HepG2 (cell line): ENCODE measurements at places on chromosomes 5 and 9. TPM values are rescaled to one million over a fixed set of nuclear protein-coding genes. Genes with fewer than 3 reads are reported as not detected.

GRCh38 chr5:93673316-93673954, 68.0 kb downstream of the POU5F2 start:
- no peaks in the 10 kb centered on the region for H3K27me3 ChIP-seq
- no peak for DNase-seq
- no peak overlapping the region for H3K27ac ChIP-seq
- H3K36me3 ChIP-seq = no peaks in the 10 kb centered on the region

- H3K27me3 ChIP-seq = no peaks in the 10 kb centered on the region
- no peaks in the 10 kb centered on the region for H3K4me1 ChIP-seq
- DNase-seq = no peak
- no peak overlapping the region for H3K4me3 ChIP-seq
- H3K36me3 ChIP-seq = no peaks in the 10 kb centered on the region
- H3K27ac ChIP-seq = no peak overlapping the region
Observed at GRCh38 chr5:153598099-153598498, 107.6 kb downstream of the GRIA1 start.

DNA sequence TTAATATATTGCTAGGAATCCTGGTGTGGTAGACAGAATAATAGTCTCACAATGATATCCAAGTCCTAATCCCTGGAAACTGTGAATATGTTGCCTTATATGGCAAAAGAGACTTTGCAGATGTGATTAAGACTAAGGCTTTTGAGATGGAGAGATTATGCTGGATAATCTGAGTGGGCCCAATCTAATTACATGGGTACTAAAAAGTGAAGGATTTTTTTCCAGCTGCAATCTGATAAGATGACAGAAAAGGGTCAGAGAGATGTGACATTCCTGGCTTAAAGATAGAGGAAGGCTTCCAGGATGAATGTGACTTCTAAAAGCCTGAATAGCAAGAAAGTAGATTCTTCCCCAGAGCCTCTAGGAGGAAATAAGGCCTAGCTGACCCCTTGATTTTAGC, 80.7 kb upstream of the MPDZ start:
- H3K4me1 ChIP-seq = no peaks in the 10 kb centered on the region
- H3K36me3 ChIP-seq = no peaks in the 10 kb centered on the region
- H3K4me3 ChIP-seq = no peak overlapping the region

DNA sequence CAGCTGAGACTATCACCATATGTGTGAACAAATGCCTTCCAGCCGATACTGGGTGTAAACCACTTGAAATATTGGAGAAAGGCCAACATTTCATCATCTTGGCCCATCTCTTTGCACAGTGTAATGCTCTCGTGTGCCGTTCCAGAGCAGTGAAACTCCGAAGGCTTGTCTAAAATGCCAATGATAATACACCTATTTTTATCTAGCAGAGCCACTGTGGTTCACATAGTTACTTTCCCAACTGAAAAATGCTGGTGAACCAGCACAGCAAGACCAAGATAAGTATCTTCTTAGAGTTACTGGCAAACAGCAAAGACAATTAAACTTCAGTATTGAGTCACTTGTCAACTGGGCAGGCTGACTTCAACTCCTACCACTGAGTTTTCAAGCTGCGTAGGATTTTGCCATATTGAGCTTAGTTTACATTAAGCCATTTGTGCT, 379.9 kb upstream of the ACTBL2 start:
- H3K27ac ChIP-seq = no peak overlapping the region
- H3K36me3 ChIP-seq = no peaks in the 10 kb centered on the region
- no peaks in the 10 kb centered on the region for H3K4me1 ChIP-seq
- no peak for DNase-seq
- no peaks in the 10 kb centered on the region for H3K27me3 ChIP-seq

DNA sequence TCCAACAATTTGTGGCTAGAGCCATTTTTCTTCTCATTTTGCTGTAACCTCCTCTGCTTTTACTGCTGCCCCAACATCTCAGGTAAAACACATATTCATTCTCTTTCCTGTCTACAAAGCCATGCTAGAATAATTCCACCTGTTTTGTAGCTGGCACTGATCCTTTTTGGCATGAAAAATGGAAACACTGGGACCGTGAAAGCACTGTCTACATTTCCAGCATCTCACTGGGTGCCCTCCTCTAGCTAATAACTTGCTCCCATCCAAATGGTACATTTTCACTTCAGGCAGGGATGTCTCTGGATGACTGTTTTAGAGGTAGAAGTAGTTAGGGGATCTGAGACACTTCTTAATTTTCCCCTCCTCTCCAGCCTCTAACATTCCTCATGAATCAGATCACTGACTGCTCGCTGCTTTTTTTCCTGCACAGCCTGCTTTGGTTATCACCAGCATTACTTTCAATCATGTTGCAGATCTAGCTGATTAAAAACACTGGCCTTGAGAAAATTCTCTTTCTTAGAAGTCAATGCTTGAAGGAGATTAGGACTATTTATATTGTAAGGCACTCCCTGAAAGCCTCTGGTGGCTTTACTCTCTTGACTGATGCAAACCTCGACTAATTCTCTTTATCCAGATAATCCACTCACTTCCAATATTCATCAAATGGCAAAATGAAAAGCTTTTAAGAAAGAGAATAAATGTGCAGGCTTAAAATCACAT, 1312.6 kb upstream of the DMAC1 start:
- DNase-seq = no peak
- H3K36me3 ChIP-seq = no peaks in the 10 kb centered on the region
- no peaks in the 10 kb centered on the region for H3K4me1 ChIP-seq
- H3K27ac ChIP-seq = no peak overlapping the region
- H3K27me3 ChIP-seq = no peaks in the 10 kb centered on the region

DNA sequence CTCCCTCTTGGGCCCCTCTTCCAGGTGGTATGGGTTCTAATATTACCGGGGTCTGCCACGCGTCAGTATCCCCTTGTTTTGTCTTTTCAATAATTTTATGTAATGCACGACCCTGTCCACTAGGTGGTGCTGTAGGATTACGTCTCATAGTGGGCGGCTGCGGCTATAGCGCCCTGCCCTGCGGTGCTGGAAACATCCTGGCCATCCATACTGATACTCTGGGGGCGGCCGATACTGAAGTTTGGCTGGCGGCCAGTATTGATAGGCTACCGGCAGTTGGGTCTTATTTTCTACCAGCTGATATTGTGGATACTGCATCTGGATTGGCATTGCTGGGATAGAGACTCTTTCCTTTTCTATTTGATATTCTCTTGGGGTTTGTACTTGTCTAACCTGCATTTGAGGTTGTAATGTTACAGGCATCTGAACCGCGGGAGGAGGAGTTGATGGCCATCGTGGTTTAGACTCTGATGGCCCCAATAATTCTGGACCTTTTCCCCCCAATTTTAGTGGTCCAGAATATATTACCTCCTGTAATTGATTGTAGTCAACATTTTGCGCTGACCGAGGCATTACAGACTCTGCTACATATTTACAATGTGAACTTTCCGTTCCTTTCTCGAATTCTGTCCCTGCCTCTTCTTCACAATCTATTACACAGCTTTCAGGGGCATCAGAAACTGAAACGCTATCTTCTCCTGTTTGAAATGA, 3.3 kb upstream of the TMEM141 start:
- H3K27ac ChIP-seq = peak overlapping the region; percentile 91
- H3K36me3 ChIP-seq = no peaks in the 10 kb centered on the region
- peak overlapping the region; percentile 57 for H3K4me3 ChIP-seq
- peak; percentile 81 for DNase-seq
- peaks cover 82% of the 10 kb centered on the region for H3K4me1 ChIP-seq

DNA sequence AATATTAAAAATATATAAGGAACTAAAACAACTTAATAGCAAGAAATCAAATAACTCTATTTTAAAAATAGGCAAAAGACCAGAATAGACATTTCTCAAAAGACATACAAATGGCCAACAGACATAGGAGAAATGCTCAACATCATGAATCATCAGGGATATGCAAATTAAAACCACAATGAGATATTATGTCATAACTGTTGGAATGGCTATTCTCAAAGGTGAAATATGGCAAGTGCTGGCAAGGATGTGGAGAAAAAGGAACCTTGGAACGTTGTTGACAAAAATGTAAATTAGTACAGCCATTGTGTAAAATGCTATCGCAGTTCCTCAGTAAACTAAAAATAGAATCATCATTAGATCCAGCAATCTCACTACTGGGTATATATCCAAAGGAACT, 468.5 kb downstream of the NFIB start:
- no peak for DNase-seq
- no peak overlapping the region for H3K27ac ChIP-seq
- no peaks in the 10 kb centered on the region for H3K36me3 ChIP-seq
- no peaks in the 10 kb centered on the region for H3K27me3 ChIP-seq
- no peak overlapping the region for H3K4me3 ChIP-seq

- 0 out of 2 replicates have a peak, but pooled peaks cover 1% of the 10 kb centered on the region for H3K27me3 ChIP-seq
- no peak for DNase-seq
- H3K36me3 ChIP-seq = no peaks in the 10 kb centered on the region
- H3K27ac ChIP-seq = no peak overlapping the region
Observed at GRCh38 chr9:98339987-98340800, 84.7 kb upstream of the TBC1D2 start.

- H3K4me1 ChIP-seq = 0 out of 2 replicates have a peak, but pooled peaks cover under 1% of the 10 kb centered on the region
- H3K27ac ChIP-seq = no peak overlapping the region
- no peaks in the 10 kb centered on the region for H3K36me3 ChIP-seq
- H3K4me3 ChIP-seq = no peak overlapping the region
- no peak for DNase-seq
Observed at GRCh38 chr9:124803911-124804310, 27.0 kb downstream of the OLFML2A start.

DNA sequence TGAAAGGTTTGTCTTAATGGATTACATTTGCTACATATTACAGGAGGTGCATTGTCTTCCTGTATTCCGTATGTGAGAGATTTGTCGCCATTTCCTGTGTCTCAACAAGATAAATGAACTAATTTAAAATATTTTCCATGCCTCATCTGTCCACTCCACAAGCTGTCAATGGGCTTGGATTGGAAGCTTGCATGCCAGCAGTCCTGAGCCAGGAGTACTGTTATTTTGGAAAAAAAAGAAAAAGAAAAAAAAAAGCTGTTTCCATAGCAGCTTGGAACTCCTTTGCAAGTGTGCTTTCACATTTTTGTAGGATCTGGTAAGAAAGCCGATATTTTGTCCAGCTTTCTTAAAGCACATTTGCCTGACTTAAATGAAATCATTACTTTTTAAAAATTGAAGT, 330.8 kb downstream of the KDM4C start:
- H3K27me3 ChIP-seq = no peaks in the 10 kb centered on the region
- no peak overlapping the region for H3K4me3 ChIP-seq
- no peak for DNase-seq

GRCh38 chr5:81893961-81894360, 77.9 kb upstream of the ATG10 start:
- H3K4me3 ChIP-seq = no peak overlapping the region
- no peak overlapping the region for H3K27ac ChIP-seq
- no peaks in the 10 kb centered on the region for H3K36me3 ChIP-seq

DNA sequence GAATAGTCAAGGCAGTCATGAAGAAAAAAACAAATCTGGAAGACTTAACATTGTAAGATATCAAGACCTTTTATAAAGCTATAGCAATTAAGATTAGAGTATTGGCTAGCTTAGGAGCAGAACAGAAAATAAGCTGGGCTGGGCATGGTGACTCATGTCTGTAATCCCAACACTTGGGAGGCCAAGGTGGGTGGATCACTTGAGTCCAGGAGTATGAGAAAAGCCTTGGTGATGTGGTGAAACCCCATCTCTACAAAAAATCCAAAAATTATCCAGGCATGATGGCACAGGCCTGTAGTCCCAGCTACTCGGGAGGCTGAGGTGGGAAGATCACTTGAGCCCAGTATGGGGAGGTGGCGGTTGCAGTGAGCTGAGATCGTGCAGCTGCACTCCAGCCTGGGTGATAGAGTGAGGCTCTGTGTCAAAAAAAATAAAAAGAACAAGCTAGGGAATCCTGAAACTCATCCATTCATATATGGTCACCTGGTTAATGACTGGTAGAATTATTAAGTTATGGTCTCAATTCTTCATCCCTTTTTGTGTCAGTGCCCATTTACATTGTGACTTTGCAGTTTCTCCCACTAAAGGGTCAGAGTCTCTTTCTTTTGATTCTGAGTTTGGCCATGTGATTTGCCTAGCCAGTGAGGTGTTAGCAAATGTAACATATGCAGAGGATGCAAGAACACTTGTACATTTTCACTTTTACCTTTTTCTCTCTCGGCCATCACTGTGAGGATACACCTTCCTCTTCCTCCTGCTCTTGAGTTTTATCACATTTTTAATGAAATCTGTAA, 144.6 kb upstream of the SGCD start:
- no peaks in the 10 kb centered on the region for H3K4me1 ChIP-seq
- no peaks in the 10 kb centered on the region for H3K36me3 ChIP-seq
- no peaks in the 10 kb centered on the region for H3K27me3 ChIP-seq
- H3K27ac ChIP-seq = no peak overlapping the region
- H3K4me3 ChIP-seq = no peak overlapping the region

- 0 out of 3 replicates have a peak, but pooled peaks cover 7% of the 10 kb centered on the region for H3K27me3 ChIP-seq
- no peak overlapping the region for H3K4me3 ChIP-seq
- H3K27ac ChIP-seq = no peak overlapping the region
- H3K4me1 ChIP-seq = no peaks in the 10 kb centered on the region
- no peak for DNase-seq
Observed at GRCh38 chr9:122387536-122387935, 16.7 kb downstream of the PTGS1 start.

- peak; percentile 22 for DNase-seq
- peaks cover 36% of the 10 kb centered on the region for H3K4me1 ChIP-seq
- peak overlapping the region; percentile 86 for H3K4me3 ChIP-seq
- no peaks in the 10 kb centered on the region; the same call in 2 of the 3 replicates for H3K27me3 ChIP-seq
- peak overlapping the region; percentile 75 for H3K27ac ChIP-seq
- no peaks in the 10 kb centered on the region; the same call in 1 of the 2 replicates for H3K36me3 ChIP-seq
Observed at GRCh38 chr9:6014670-6015270, 654 bp downstream of the RANBP6 start.

- no peak for DNase-seq
- peaks cover 5% of the 10 kb centered on the region; the same call in 1 of the 3 replicates for H3K27me3 ChIP-seq
- peaks cover 21% of the 10 kb centered on the region for H3K4me1 ChIP-seq
- no peak overlapping the region for H3K27ac ChIP-seq
- no peak overlapping the region for H3K4me3 ChIP-seq
- no peaks in the 10 kb centered on the region for H3K36me3 ChIP-seq
Observed at GRCh38 chr9:2290382-2290781, 275.2 kb downstream of the SMARCA2 start.

GRCh38 chr5:77645158-77645994, 6.9 kb upstream of the OTP start:
- H3K4me1 ChIP-seq = no peaks in the 10 kb centered on the region
- 0 out of 2 replicates have a peak overlapping the region, but pooled peaks have one; percentile 6 for H3K4me3 ChIP-seq
- H3K27ac ChIP-seq = no peak overlapping the region
- peak; percentile 13 for DNase-seq
- H3K36me3 ChIP-seq = no peaks in the 10 kb centered on the region

The TAS2R1 gene
- total RNA-seq = not detected in 2 replicates

The LECT2 gene
- total RNA-seq = not detected in 2 replicates

The DMAC1 gene
- total RNA-seq = 72.9 and 98.5 TPM in 2 replicates

The CNTFR gene
- not detected in 2 replicates for total RNA-seq

The OR2S2 gene
- total RNA-seq = not detected in 2 replicates

The LCN12 gene
- total RNA-seq = 1.2 and 3.4 TPM in 2 replicates

The ZNF883 gene
- 10.0 and 14.2 TPM in 2 replicates for total RNA-seq

The PRRX2 gene
- total RNA-seq = not detected in 2 replicates

The KLF4 gene
- total RNA-seq = 0.20 TPM in 1 of 2 replicates, not detected in the other
